ENCODE measurements at places on chromosomes 1 and 21.

GRCh38 chr1:99759518-99760160 lies 6.8 kb downstream of the FRRS1 start:
- DNase-seq = no peak

- no peak for DNase-seq
Observed at GRCh38 chr1:203448521-203449061, 27.0 kb upstream of the PRELP start.

- DNase-seq = no peak
Observed at GRCh38 chr1:78703806-78704205, 54.2 kb downstream of the IFI44 start.

DNA sequence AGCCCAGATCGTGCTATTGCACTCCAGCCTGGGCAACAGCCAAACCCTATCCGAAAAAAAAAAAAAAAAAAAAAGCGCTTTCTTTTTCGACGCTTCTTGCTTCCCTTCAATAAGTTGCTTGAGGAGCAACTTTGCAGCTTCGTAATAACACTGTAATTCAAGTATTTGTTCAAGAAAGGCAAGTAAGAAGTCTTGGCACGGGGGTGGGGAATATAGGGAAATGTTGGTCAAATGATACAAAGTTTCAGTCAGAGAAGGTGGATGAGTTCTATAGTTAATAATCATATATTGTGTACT lies 871 bp upstream of the PSMA5 start:
- DNase-seq = no peak

GRCh38 chr21:41108668-41109585 lies 59.0 kb upstream of the BACE2 start:
- DNase-seq = no peak

GRCh38 chr1:165842671-165843129 lies 15.3 kb downstream of the UCK2 start:
- no peak for DNase-seq

DNA sequence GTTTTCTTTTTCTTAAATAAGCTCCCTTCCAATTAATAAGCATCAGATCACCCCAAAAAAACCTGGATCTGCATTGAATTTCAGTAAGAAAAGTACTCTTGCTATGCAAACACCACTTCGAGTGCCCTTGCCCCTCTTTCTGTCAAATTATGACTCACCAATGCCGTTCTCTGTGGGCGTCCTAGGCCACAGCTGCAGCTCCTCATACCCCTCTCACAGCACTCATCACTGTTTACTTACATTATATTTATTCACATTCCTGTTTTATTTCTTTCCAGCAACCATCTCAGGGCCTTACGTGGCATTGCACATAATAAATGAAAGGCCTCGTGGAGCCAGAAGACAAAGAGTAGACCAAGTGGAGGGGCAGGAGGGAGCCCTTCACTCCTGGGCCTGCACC lies 99.1 kb upstream of the CTTNBP2NL start:
- DNase-seq = peak; percentile 79

GRCh38 chr1:228190182-228190581 lies 17.7 kb upstream of the OBSCN start:
- DNase-seq = no peak

- DNase-seq = no peak
Observed at GRCh38 chr21:27001526-27001925, 34.6 kb upstream of the ADAMTS5 start.
